A549 (cell line): ENCODE measurements at places on chromosomes 2 and 18. TPM values are rescaled to one million over a fixed set of nuclear protein-coding genes. Genes with fewer than 3 reads are reported as not detected.

- DNase-seq, result no peak
These were observed 24.2 kb downstream of the GPC1 start for GRCh38 chr2:240459401-240460252.

DNA sequence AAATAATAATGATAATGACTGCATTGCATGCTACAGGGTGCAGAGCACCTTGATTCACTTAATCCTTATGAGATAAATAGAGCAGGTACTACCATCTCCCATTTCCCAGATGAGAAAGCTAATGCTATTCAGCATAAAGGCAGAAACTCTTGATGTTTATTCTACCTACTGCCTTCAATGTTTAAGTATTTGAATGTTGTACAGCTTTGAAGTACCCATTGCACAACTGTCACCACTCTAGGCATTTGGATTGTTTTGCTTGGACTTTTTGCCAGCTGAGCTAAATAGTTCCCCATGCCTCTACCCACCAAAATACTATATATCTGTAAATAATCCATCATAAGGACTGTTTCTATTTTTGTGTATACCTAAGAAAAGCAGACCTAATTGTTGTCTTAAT lies 7.7 kb upstream of the MXD1 start:
- no peak for DNase-seq

- no peak for DNase-seq
These were observed 144.7 kb upstream of the STK17B start for GRCh38 chr2:196316050-196316430.

DNA sequence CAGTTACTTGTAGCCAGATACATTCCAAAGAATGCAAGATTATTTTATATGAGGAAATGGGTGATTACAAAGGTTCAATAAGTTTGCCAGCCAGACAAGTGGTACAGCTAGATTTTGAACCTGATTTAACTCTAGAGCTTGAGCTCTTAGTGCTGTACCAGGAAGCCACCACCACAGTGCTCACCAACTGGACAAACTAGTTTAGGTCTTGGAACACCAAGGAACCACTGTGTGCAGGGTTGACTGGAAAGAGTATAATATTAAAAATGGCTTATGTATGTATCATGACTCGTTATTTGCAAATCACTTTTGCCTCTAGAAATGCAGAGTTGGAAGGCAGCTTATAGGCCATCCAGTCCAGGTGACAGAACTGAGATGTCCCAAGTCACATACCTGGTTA lies 177.2 kb downstream of the TXNL1 start:
- DNase-seq, result no peak

DNA sequence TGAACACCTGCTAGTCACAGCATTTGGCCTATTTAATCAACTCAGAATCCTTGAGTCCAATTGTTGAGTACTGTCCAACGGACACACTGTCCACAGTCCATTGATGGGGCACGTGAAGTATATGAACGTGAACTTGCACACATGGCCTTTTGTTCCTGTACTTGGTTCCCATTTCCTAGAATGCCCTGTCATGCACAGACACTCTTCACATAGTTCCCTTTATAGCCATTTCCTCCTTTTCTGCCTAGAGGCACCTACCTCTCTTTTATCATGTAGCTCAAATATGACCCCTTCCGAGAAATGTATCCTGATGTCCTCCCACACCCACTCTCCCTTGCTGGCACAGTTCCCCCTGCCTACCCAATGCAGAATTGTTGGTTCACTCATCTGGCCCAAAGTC lies 8.7 kb upstream of the CRYGA start:
- DNase-seq, result no peak

DNA sequence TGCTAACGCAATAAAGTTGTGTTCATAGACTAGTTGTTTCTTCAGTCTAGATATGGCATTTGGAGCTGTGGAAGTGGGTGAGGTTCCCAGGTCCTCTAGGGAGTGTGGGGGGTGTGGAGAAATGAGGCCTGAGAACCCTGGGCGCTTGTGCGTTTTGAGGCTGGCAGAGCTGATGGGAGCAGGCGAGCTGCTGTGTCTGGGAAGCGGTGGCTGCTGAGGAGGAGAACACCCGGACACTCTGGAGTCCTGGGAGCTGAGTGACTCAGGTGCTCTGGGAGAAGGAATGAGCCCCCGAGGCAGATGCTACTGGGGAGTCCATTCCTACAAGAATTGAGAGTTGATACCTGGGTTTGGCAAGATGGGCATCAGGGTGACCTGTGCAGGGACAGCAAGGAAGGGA lies 67.5 kb downstream of the LPIN1 start:
- no peak for DNase-seq

Gene LRATD1
- not detected in 3 replicates for polyA plus RNA-seq

Gene PTCD3
- polyA plus RNA-seq, result 181 to 226 TPM (median 200 TPM) in 3 replicates

Gene ADCYAP1
- polyA plus RNA-seq, result not detected in 3 replicates

- DNase-seq, result no peak
These were observed 11.8 kb downstream of the CNOT11 start for GRCh38 chr2:101264360-101264939.

DNA sequence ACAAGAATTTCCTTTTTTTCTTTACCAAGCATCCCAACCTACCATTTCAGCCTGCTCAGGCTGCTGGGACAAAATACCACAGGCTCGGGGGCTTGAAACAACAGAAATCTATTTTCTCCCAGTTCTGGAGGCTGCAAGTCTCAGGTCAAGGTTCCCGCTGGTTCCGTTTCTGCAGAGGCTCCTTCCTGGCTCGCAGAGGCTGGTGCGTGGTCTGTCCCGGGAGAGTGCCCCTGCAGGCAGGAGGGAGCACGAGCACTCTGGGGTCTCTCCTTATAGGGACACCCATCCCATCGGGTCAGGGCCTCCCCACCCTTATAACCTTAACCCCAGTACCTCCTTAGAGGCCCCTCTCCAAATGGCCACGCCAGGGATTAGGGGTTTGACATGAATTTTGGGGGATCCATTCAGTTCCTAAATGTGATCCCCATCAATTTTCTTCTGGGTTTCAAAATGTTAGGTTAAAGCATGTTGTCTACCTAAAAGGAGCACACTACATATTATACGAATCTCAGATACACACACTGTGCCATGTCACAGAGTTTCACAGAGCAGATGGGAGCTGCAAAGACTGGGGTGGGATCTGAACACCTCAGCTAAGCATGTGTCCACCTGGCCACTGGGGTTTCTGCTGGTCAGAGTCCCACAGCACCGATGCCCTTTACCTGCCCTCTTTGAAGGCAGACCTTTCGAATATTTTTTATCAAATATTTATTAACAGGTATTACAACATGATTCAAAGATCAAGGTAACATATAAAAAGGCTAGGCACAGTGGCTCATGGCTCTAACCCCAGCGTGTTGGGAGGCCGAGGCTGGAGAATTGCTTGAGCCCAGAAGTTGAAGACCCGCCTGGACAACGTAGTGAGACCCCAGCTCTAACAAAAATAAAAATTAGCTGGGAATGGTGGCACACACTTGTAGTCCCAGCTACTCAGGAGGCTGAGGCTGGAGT lies 17.6 kb upstream of the ADI1 start:
- DNase-seq, result peak; percentile 81

Gene RFX8
- not detected in 3 replicates for polyA plus RNA-seq

Gene TMEM178A
- 0.13 to 0.15 TPM in 2 of 3 replicates, not detected in the other for polyA plus RNA-seq

DNA sequence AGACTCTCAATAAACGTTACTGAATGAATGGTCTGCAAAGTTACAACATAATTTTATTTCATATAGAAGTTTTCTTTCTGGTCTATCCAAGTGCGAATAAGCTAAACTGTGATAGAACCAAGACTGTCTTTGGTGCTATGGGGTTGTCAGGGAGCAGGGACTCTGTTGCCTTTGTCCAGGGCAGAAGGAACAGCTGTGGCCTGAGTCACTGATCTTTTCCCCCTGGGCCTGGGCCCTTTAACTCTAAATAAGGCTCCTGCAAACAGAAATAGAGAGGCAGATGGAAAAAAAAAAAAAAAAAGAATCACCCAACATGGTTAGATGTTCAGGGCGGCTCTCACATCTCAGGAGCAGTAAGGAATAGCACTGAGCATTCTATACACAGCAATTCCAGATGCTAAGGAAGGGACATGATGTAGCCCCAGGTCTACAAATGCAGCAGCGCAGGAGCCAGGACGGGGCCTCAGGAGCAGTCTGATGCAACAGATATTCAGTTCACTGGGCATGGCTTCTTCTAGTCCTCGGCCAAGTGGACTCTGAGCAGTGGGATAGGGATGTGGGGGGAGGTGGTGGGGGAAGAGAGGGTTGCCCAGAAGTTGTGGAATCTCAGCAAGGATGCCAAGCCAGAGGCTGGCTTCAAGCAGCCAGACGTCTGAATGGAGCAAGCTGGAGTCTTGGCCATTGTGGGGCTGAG lies 247.1 kb upstream of the SIX2 start:
- no peak for DNase-seq

DNA sequence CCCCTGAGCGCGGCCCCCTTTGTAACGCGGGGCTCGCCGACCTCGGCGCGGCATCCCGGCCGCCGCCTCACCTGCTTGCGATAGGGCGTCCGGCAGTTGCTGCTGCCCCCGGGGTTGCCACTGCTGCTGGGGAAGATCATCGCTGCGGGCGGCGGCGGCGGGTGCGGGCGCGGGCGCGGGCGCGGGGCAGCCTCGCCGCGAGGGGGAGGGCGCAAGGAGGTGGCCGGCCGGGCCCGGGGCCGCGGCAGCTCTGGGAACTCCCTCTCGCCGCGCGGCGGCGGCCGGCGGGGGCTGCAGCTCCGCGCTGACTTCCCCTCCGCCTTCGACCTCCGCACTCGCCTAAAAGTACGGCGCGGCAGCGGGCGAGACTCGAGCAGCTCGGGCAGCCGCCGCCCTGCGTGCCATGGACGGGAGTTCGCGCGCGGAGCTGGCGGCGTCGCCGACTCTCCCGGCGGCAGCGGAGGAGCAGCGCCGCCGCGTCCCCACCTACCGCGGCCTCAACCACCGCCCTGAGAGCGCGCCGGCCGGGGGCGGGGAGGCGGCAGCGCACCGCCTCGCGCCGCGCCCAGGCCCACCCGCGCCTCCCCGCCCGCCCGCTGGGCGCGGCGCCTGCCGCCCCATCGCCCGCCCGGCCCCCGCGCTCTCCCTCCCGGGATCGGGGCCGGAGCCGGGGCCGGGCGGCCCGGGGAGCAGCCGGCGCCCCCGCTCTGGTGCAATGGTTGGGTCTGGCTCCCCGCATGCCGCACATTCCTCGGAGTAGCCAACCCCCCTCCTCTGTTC lies 86.0 kb downstream of the RBMS1 start:
- peak; percentile 59 for DNase-seq

Gene CCDC148
- 0.41 to 0.61 TPM (median 0.50 TPM) in 3 replicates for polyA plus RNA-seq

Gene CCL20
- polyA plus RNA-seq, result 0.43 to 1.1 TPM (median 0.45 TPM) in 3 replicates

- no peak for DNase-seq
These were observed 159.8 kb downstream of the RHBDD1 start for GRCh38 chr2:226995625-226996041.

GRCh38 chr18:46678785-46679399 lies 21.9 kb upstream of the LOXHD1 start:
- no peak for DNase-seq

DNA sequence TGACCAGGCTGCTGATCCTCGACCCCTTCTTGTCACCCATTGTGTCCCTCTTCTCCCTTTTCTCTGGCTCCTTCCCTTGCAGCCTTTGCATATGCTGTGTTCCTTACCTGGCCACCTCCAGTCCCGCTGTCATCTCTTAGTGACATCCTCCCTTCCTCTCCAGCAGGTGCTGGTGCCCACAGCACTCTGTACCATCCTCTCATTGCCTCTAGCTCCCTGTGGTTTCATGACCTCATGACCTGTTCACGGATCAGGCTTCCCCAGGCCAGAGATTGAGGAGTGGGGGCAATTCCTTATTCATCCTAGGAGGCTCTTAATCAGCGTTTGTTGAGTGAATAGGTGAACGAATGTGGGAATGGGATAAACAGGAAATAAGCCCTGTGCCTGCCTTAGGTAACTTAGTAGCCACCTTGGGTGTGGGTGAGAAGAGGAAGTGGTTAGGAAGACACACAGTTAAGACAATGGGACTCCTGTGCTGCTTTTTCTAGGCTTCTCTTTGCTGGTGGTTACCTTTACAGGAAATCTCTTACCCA lies 35.5 kb downstream of the ITGA6 start:
- no peak for DNase-seq

DNA sequence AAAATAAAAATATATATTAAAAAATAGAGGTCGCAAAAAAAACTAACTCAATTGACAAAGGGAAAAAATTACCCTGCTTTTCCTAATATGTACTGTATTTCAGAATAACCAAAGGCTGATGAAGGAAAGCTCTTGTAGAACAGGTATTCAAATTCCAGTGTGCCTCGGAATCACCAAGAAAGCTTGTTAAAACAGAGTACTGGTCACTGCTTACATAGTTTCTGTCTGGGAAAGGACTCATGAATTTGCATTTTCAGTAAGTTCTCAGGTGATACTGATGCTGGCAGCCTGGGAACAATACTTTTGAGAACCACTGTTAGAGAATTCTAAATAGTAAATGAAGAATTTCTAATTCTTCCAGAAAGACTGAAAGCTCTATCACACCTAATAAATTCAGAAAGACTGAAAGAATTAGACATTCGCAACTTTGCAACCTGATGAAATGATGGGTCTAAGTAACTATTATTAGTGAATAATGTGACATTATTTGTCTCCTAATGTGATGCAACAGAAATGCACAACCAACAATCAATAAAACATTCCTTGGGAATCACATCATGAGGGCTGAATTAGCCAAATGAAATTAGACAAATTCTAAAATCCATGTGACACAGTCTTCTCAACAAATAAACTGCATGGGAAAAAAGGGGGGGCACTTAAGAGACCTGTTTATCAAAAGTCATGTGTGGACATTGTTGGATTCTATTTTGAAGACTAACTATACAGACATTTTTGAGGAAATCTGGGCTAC lies 21.9 kb downstream of the RPRD1A start:
- no peak for DNase-seq

DNA sequence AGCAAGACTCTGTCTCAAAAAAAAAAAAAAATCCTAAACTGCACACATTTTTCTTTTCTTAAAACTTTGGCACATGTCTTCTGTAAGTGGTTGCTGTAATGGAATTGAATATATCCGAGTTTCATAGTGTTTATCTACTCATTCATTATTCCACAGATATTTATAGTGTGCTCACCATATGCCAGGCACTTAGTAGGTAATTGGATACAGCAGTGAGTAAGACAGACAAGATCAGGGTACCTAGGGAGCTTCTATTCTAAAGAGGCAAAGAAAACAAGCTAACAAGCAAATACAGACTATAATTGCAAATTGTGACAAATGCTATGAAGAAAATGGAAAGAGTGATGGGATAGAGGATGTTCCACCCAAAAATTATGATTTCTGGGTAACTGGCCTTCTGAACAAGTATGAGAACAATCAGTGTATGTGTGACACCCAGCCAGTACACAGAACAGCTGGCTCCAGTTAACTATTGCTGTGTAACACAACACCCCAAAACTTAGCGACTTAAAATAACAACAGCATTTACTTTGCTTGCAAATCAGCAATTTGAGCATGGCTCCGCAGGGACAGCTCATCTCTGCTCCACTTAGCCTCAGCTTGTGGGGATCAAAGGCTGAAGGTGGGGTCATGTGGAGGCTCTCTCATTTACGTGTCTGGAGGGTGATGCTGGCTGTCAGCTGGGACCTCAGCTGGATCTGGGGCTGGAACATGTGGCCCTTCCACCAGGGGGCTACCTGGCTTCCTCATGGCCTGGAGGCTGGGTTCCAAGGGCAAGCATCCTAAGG lies 224.9 kb downstream of the INSIG2 start:
- DNase-seq, result no peak

GRCh38 chr2:165528691-165529090 lies 59.2 kb downstream of the CSRNP3 start:
- DNase-seq, result no peak

GRCh38 chr2:211837706-211838105 lies 700.9 kb downstream of the ERBB4 start:
- no peak for DNase-seq

Gene STPG4
- 0.05 to 0.16 TPM (median 0.14 TPM) in 3 replicates for polyA plus RNA-seq

Gene ARHGEF4
- 2.1 to 2.5 TPM (median 2.2 TPM) in 3 replicates for polyA plus RNA-seq

GRCh38 chr18:56257205-56257604 lies 381.2 kb downstream of the TXNL1 start:
- no peak for DNase-seq
